KG1 (cell line): ENCODE measurements at places on chromosomes 12 and 14.

DNA sequence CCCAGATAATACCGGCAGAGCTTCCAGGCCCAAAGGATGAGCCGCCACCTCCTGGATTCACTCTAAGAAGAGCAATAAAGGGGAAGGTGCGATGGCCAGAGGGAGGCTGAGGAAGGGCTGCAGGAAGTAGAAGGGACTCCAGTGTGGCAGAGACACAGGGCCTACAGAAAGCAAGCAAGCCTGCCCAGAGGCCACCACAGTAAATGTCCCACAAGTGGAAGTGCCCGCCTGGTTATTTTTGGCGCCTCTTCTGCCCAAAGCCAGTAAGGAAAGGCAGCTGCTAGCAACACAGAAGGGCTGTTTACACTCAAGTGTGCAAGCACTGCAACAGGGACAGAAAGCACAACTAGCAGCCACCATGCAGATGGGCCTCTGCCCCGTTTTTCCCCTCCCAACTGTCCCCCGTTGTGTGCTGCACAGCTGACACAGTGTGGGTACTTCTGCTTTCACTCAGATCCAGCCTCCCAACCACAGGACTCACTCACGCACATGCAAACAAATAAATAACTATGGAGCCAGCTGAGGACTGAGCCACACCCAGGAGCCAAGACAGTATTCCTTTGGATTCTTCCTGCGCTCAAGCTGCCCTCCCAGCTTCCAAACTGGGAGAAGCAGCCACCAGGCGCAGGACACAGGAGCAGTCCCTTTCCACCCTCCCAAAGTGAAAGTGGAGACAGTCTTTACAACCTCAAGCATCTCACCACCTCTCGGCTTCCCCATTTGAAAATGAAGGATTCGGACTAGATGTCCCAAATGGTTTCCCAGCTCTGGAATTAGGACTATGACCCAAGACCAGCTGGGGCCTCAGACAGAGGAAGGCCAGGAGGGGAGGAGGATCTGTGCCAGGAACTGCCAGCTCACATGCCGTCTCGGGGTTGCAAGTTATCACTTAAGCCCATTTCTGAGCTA lies 40.0 kb upstream of the PNMA1 start:
- DNase-seq: peak; percentile 65

DNA sequence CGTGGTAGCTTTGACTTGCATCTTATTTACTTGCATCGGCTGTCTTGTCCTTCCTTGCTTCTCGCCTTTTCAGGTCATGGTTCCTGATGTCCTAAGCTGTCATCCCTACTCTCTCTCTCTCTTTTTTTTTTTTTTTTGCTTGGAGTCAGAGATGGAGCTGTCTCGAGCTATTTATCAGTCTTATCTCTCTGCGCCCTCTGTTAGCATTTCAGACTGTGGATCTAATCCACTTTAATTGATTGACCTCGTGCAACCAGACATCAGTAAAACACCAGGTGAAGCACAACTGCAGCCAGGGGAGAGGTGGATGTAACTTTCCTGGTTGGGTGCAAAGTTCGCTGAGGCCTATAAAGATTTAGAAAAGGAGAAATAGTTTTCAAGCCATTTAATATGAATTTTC lies 554.8 kb downstream of the DIO2 start:
- DNase-seq: no peak

- no peak for DNase-seq
Measured at GRCh38 chr12:96321941-96322340, 78.3 kb downstream of the CDK17 start.

GRCh38 chr12:113857371-113857770 lies 108.8 kb downstream of the RBM19 start:
- no peak for DNase-seq

DNA sequence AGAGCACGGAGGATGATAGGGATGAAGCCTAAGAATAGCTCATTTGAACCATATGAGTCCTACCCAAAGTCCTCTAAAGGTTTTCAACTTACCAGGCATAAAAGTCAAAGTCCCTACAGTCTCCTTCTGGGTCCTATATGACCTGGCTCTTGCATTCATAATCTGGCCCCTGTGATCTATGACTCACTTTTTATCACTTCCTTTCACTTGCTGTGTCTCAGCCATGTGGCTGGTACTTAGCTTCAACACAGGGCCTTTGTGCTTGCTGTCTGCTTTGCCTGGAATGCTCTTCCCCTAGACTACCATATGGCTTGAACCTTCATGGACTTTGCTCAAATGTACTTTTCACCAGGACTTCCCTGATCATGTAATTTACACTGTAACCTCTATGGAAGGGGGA lies 137.6 kb upstream of the TMTC1 start:
- no peak for DNase-seq

DNA sequence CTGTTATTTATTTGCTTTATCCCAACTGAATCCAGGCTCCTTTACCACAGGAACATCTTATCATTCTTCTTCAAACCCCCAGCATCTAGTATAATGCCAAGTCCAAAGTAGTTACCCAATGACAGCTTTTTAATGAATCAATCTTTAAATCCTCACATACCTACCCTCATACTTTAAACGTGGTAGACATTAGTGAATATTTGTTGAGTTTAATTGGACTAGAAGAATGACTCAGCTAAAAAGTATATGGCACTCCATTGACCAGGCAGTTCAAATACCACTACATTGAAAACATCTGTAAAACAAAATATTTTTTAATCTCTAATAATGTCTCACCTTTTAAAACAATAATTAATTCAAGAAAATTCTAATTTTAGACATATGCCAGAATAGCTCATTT lies 98.1 kb downstream of the ZFC3H1 start:
- no peak for DNase-seq

DNA sequence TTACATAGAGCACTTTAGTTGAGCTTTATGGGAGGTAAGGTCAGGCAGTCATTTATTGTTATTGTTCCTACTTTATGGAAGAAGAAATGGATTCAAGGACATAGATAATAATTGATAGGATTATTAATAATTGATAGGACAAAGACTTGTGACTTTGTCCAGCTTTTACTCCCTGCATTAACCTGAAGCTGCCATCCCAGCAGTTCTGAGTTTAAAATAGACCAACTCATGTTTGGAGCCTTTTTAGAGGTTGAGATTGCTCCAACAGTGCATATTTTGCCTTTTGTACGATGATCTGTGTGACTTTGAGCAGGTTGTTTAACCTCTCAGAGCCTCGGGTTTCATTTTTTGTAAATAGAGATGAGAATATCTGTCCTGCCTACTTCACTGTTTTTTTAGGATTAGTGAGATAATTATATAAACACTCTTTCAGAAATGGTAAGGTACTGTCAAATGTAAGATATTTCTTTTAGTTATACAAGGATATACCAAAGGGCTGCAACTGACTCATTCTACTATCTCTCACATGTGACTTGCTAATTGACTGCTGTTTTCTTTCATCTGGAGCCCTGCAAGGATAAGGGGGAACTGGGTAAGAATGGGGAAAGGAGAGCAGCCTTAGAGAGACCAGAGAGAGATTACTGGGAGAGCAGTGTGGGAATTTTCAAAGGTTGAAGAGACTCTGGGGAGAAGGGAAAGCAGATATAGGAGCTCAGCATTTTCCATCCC lies 15.3 kb downstream of the WDR20 start:
- DNase-seq: no peak

DNA sequence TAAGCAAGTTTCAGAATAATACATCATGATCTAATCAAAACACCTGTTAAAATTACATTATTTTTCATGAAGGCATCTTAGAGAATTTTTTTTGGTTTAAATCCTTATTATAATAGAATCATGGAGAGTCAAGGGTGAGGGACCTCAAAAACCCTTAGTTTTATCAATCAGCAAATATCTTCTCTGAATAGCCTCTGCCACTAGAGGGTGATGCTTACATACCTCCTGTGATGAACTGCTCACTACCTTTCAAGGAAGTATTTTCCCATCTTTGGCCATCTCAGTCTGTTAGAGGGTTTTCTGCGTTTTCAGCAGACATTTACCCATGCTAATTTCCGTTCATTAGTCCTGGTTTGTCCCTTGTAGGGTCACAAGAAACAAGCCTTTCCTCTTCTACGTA lies 200.2 kb downstream of the TRHDE start:
- no peak for DNase-seq

DNA sequence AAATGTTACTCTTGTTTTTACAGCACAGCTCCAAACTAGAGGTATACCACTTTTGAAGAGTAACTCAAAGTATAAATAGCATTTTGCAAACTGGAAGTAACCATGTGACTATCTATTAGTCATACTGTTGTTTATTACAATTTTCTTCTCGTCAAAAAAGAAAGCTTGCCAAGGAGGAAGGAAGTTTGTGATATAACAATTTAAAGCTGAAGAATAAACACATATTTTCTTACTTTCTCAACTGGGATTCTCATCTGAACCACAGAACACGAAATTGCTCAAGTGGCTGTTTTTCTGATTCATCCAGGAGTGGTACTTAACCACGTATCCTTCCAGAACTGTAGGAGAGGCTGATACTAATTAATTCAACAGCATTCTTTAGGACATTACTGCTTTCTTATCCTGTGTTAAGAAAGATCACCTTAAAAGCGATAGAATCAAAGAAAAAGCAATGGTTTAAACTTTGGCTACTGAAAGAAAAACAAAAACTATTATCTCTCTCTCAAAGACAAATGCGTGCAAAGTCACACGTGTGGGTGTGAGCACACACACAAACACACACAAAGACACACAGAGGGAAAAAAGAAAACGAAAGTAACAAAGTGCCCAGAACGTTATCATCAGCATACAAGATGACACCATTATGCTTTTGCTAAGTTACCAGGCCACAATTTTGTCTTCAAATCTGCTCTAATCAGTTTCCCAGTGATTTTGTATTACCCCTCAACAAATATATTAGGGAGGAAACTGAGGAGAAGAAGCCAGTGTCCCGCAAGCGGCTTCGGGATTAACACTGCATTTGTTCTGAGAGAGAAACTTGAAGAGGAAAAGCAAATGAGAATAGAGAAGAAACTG lies at the start of gene CLEC2B:
Gene CLEC2B (minus strand): TSS at position 48 of the 855 bp plus-strand sequence.
- peak; percentile 71 for DNase-seq

DNA sequence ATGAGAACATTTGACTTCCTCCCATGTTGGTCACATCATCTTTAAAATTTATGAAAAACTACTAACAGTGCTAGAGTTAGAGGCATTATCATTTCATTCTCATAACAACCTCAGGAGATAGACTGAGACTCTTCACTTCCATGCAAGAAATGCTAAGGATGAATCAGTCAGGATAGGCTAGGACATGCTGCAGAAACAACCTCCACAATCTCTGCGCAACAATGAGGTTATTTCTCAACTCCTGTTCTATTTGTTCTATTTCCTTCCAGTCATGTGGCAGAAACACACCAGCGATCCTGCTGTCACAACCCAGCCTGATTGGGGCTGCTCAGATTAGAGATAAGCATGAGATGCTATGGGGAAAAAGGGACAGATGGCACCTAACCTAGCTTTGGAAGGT lies 49.0 kb upstream of the TMEM263 start:
- no peak for DNase-seq

DNA sequence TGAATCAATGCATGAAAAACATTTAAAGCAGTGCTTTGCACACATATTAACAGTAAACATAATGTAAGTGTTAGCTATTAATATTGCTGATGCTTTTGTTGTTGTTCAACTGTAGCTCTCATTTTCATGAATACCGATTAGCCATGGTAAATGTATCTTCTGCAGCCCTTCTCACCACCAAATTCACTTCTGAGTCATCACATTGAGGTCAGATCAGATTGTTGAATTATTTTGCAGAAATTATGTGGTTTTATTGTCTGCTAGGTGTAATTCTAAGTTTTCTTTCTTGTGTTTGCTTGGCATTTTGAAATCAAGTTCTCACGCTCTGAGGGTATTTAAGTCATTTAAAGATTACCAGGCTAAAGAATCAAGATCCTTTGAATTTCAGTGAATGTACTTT lies 74.6 kb downstream of the AKAP6 start:
- no peak for DNase-seq

DNA sequence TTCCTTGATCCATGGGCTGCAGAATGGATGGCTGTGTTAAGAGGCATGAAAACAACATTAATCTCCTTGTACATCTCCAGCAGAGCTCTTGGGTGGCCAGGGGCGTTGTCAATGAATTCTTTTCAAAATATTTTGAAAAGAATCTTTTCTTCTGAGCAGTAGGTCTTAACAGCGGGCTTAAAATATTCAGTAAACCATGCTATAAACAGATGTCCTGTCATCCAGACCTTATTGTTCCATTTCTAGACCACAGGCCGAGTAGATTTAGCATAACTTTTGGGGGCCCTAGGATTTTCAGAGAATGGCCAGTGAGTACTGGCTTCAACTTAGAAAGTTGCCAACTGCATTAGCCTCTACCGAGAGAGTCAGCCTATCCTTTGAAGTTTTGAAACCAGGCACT lies 130.2 kb downstream of the RAD51B start:
- no peak for DNase-seq

DNA sequence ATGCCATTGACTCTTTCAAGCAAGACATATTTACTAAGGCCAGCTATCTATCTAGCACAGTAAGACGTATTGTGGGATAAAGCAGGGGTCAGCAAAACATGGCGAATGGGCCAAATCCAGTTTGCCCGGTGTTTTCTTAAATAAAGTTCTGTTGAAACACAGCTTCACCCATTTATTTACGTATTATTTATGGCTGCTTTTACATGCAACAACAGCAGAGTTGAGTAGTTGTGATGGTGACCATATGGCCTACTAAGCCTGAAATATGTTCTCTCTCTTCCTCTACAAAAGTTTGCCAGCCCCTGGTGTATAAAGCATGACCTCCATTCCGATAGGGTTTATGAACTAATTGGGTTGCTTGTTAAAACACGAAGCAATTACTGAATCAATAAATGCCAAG lies 322.1 kb downstream of the CCDC91 start:
- DNase-seq: no peak

DNA sequence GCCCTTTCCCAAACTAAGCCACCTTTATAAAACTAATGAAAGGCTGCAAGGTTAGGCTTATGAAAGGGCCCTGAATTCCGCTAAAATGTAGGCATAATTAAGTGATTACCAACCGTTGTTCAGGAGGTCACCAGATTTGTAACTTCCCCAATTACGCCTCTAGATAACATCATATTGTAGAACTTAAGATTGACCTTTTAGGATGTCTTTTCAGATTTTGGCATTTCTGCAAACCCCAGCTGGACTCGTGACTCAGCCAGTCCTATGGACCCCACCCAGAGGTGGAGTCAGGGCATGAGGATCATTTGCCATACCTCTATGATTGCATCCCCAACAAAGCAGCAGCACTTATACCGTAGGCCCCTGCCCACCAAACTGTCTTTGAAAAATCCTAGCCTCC lies 3.7 kb upstream of the LPCAT3 start:
- no peak for DNase-seq

- no peak for DNase-seq
Measured at GRCh38 chr14:100285913-100286400, 20.3 kb downstream of the SLC25A29 start.

DNA sequence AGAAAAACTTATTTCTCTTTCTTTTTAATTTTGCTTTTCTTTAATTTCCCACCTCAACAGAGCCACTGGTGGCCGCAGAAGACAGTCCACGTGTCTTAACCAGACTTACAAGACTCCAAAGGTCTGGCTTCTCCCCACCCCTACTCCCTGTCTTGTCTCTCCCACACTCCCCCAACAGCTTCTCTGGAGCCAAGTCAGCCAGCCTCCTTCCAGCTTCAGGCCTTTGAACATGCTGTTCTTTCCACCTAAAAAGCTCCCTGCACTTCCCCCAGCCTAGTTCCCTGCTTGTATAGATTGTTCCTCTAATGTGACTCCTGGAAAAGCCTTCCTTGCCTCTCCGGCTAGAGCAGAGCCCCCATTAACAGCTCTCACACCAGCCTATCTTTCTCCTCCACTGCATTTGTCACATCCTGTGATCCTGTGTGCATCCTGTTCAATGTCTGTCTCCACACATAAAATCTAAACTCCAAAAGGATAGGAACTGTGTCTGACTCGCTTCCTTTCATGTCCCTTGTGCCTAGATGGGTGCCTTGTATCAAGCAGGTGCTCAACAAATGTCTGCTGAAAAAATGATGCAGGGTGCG lies 7.8 kb upstream of the DYNLL1 start:
- no peak for DNase-seq

- DNase-seq: no peak
Measured at GRCh38 chr12:1102791-1103450, 111.9 kb downstream of the ERC1 start.
